GM13977 (cell line): ENCODE measurements at places on chromosomes 5 and 9.

DNA sequence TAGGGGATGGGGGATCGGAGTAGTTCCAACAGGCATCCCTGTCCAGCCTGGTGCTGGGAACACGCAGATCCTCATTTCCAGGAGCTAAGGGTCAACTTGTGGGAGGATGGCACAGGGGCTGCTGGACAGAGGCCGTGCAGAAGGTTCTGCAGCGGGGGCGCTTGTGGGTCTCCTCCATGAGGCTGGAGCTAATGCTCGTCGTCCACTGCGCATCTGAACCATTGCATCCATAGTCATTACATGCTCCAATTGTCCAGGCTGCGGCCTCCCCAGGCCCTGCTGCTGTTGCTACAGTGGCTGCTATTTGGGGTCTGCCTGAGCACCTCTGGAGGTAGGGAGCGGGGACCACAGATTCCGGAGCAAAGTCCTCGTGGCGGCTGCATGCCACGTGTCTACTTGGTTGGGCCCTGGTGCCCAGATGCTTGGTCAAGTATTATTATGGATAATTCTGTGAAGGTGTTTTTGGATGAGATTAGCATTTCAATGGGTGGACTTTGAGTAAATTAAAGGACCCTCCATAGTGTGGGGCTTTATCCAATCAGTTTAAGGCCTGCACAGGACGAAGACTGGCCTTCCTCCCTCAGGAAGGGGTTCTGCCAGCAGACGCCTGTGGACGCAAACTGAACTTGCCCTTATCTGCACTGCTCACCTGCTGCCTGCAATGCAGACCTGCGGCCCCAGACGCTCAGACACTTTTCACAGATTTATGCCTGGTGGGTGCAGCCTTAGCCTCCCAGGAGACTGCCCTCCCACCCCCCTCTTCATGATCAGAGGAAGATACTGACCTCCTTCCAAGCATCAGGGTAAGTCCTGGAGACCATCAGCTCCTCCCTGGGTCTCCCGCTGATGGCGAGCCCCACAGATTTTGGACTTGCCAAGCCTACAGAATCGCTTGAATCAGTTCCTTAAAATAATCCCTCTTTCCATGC is 127.5 kb upstream of the IRX4 start:
- DNase-seq: no peak

GRCh38 chr9:17222932-17223331 is 88.1 kb downstream of the CNTLN start:
- no peak for DNase-seq

DNA sequence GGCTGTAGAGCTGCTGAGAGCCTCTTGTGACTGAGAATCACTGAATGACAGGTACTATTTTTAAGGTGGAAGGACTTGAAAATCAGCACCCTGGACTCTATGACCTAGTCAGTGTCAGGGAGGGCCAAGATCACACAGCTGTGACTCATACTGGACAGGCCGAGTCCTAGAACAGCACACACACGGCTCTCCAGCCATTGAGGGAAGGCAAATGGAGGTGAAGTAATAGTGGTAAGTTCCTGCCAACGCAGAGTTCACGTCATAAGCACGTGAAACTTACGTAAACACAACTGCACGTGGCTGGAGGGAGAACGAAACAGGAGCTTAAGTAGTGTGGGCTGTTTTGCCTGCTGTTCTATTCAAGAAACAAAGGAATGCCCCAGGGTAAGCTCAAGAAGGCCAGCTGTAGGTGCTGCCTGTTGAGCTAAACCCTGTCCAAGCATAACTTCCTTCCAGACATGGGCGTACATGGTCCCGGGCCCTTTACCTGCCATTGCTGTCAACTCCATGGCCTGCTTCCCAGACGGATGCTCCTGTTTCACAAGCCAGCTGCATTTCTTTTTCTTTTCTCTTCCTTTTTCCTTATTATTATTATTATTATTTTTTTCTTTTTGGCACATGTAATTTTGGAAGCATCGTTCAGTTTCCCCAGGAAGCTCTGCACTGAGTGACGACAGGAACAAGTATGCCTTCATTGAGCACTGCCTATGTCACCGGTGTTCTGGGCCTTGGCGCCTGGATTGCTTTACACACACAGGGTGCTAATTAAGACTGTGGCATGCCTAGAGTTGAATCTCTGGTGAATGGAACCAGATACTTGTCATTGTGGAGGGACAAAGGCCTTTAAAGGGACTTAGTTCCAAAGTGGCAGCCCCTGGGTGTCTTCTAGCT is 10.2 kb upstream of the LCP2 start:
- DNase-seq: peak; percentile 39

DNA sequence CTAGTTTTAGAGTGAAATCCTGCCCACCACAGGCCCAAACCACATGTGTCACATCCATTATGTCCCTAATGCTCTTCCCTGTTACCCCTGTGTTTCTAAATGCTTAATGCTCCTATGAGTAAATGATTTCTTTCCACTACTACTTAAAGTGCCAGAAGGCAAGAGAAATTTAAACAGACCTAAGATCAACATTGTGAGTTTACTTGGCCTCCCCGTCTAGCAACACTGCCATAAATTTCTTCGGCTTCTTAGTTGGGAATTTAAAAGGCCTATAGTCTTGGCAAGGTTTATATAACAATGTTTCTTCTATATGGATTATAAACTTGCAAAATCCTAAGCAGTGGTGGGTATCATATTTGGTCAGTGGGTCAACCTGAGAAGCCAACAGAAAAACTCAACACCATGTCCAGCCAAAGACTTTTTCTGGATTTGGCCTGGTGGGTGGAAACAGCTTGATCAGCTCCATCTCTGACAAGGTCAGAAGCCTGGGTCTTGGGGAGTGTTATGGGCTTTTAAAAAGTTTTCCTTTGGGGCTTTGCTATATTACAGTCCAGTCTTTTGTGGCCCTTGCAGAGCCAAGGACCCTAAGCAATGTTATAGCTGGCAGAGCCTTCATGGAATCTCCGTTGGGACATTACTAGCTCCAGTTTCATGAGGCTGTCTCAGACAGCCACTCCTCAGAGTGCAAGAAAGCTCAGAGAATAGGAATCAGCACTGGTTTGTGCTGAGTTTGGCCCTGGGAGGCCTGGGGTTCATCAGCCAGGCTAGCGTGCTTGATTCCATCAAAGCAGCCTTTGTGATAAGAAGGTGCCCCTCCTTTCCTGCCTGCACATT is 119.8 kb downstream of the PRDM6 start:
- DNase-seq: no peak

DNA sequence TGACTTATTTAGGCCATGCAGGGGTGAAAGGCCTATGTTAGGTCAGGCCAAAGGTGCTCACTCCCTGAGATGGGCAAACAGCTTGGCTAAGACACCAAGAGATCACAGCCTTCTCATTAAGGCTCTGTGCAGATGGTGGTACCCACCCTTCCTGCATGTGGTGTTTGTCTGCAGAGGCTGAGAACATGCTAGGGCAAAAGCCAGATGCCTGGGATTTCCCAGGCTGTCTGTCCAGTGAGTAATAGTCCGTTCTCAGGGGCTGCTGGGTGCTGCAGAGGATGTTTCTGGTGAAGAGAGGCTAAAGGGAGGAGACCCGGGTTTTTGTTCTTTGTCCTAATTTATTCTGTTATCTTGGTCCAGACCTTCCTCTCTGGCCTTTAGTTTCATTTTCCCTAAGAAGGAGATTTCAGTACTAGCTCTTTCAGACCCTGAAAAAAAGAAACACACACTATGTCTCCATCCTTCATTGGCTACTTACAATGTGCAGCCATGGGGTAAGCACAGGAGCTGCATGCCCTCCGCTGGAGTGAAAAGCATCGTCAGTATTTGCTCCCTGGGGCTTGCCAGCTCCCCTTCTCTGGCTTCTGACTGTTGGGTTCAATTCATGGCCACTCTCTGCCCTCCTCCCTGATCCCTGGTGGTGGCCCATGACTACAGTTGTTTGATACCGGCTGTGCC is 23.4 kb upstream of the GLRA1 start:
- peak; percentile 12 for DNase-seq

DNA sequence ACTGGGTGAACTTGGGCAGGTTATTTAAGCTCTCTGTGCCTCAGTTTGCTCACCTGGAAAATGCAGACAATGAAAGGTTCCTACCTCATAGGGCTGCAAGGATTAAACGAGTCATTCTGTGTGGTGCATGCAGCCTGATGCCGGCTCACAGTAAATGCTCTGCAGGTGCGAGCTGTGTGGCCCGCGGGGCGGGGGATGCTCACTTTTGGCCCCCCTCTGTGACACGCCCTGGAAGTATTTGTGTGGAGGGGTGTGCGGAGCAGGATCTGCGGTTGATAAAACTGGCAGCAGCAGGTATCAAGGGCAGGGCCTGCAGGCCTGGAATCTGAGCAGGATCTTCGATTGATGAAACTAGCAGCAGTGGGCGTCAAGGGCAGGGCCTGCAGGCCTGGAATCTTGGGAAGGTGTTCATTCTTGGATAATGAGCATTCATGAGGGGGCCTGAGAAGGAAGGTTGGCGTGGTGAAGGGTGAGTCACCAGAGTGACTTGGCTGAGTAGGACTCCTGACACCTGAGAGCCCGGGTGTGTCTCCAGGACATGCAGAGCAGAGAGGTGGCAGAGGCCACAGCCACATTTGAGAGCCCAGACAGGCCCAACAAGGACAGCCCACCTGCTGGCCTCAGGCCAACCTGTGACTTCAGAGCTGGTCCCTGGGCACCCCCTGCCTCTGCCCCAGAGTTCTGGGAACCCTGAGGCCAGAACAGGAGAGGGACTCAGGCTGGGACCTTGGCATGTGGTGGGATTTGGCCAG is 11.9 kb downstream of the UNC5A start:
- DNase-seq: no peak

DNA sequence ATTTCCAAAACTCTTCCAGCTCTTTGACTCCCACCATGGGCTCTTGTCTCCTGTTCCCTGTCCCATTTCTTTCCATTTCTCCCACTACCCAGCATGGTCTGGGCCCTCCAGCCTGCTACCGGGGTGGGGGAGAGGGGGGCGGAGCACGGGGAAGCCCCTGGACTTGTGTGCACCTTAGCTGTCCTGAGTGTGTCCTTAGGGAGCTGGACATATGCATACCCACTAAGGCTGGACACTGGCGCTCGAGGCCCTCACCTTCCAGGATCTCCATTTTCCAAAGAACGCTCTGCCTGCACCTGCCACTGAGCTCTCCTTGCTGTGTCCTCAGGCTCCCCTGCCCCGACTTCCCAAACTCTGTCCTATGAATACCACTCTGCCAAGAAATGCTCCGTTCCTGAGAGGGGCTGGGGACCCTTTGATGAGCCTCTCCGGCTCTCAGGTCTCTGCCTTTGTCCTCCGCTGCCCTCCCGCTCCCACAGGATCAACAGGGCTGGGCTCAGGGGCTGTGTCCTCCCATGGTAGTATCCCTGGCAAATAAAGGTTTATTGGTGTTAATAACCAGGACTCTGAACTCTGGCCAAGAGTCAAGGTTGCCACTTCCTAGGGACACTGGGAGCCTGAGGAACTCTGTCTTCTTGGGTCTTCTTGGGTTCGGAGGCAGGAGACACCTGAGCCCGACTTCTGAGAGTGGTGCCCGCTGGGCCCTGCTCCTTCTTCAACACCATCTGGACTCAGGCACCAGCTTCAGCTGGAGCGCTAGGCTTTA is 831 bp upstream of the SHROOM1 start:
- peak; percentile 20 for DNase-seq

DNA sequence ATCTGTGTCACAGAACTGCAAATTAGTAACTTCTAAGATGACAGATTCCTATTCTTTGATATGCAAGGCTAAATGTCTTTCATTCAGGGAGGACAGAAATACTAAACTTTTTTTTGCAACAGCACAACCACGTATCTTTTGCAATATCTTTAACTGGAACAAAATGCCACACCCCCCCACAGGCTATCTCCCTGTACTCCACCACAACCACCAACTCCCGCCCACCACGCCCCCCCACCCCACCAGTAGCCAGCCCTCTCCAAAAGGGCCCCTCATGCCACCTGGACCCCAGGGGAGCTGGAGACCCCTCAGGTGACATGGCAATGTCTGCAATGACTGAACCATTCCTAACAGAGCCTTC is 131.8 kb downstream of the ROR2 start:
- DNase-seq: no peak

DNA sequence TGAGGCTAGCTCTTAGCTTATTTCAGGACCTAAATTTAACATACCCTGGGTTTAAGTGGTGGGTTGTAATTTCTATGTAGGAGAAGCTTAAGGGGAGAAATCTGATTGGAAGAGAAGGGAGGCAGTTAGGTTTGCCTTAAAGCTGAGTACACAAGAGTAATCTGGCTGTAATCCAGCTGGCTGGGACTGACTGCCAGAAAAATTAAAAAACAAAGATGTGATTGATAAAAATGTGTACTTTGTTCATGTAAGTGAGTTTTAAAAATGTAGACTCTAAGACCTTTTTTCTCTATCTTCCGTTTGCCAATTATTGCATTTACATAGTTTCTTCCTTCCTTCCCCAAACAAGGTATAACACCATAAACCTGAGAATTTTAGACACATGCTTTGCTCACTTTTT is 17.5 kb upstream of the MSMP start:
- DNase-seq: no peak

DNA sequence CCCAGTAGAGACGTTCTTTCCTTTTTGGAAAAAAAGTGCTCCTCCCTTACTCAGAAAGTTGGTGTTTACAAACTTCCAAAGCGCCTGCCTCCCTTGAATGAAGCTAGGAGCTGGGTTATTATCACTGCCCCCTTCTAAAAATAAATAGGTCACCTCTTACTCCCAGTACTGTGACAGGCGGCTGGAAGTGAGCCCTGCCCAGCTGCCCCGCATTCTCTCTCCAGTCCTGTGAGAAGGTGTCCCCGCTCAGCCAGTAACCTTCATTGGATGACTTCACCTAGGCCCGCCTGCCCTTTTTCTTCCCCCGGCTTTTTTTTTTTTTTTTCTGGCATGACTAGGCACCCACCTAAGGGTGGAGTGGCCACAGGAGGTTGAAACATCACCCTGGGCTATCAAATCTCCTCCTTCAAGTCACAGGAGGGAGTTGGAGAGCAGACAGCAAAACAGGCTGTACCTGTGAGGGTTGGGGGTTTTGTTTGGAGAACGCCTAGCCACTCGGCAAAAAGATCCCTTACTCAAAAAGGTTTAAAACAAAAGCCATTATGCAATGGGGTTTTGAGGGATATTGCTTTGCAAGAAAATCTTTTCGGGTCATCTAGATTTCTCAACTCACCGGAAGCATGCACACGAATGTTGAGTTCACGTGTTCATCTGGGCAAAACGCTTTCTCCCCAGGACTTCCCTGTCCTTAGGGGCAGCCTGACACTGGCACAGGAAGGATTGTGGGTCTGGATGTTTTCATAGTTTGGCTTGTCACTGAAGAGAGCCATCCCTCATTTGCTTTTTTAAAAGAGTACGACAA is 43.3 kb upstream of the ZNF622 start:
- no peak for DNase-seq

DNA sequence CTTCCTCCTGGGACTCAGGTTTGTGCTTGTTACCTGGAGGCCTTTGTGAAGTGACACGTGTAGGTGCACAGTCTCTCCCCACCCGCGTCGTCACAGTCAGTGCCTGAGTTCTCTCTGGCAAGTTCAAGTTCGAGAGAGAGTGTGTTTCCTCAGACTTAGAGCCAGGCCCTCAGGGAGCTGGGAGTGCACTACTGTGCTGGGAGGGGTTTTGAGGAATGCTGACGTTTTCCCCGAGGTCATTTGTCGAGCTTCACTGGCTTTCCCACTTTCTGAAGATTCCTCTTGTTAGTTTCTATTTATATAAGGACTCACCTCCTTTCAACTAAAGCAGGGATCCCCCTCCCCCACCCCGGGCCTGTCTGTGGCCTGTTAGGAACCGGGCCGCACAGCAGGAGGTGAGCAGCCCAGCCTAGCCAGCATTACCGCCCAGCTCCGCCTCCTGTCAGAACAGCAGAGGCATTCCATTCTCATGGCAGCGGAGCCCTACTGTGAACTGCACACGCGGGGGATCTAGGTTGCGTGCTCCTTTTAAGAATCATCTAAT is 209.2 kb downstream of the DIRAS2 start:
- DNase-seq: no peak

GRCh38 chr5:73796164-73797131 is 170.5 kb downstream of the ARHGEF28 start:
- no peak for DNase-seq

GRCh38 chr9:69759021-69759420 is 790 bp downstream of the PTAR1 start:
- DNase-seq: no peak
